IMR-90 (cell line): ENCODE measurements at places on chromosomes 13 and 19. TPM values are rescaled to one million over a fixed set of nuclear protein-coding genes. Genes with fewer than 3 reads are reported as not detected.

DNA sequence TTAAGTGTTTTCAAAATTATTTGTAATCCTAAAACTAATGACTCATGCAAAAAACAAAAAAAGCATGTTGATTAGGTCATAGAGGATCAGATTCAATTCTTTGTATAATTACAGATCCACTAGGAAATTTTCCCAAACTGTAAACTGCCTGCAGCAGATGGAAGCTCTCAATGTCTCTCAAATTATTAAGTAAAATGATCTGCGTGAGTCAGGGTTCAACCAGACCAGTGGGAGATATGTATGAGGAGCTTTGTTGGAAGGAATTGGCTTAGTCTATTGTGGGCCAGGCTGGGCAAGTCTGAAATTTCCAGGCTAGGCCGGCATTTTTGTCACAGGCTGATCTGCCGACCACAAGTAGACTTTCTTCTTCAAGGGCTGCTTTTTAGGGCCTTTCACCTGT is 14.4 kb upstream of the SACS start:
- peak; percentile 96 for DNase-seq

DNA sequence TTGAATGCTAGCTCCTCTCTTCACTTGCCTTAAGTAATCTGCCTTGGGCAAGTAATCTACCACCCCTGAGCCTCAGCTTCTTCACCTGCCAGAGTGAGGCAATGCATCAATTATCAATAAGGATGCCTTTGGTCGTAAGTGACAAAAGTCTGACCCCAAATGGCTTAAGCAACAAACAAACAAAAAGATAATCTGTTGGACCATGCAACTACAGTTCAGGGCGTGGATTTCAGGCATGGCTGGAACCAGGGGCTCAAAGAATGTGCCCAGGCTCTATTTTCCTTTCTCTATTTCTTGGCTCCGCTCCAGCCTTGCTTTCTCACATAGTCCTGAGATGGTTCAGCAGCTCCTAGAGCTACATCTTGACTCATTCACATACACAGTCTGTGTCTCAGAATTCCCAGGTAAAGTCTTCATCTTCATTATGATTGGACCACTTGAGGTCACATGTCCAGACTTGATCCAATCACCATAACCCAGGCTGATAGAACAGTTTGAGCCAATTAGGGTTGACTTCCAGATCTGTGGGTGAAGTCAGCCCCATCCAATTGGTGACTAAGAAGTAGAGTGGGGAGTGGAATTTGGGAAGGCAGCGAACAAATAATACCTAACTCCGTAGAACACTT is 29.6 kb downstream of the ACSBG2 start:
- no peak for DNase-seq

DNA sequence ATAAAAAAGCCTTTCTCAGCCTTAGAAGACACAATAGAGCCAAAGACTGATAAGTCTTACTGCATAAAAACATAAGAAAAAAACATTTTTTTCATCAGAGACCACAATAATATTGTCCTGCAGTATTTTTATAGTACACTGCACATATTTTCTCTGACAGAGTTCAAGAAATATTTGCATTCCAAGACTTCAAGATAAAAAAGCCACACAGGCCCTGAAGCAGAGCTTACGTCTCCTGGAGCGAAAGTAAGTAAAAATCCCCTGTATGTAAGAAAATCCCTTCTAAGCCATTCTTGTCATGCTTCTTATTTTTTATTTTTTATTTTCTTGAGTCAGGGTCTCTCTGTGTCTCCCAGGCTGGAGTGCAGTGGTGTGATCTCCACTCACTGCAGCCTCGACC is 755.9 kb downstream of the LIG4 start:
- peak; percentile 85 for DNase-seq

DNA sequence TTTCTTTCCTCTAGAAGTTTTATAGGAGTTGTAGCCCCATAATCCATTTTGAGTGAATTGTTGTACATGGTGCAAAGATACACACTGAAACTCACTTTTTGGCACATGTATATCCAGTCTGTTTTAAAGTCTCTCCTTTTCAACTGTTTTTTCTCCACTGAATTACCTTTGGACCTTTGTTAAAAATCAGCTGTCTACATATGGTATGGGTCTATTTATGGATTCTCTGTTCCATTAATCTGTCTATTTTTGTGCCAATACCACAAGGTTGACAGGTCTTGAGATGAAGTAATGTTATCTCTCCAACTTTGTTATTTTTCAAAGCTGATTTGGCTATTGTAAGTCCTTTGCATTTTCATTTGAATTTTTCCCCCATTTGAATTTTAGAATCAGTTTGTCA is 4.7 kb downstream of the HNRNPA1L2 start:
- DNase-seq: no peak

- no peak for DNase-seq
Measured at GRCh38 chr19:54877471-54877870, 3.4 kb downstream of the FCAR start.

GRCh38 chr13:74675972-74676371 is 541.8 kb upstream of the KLF12 start:
- DNase-seq: no peak

DNA sequence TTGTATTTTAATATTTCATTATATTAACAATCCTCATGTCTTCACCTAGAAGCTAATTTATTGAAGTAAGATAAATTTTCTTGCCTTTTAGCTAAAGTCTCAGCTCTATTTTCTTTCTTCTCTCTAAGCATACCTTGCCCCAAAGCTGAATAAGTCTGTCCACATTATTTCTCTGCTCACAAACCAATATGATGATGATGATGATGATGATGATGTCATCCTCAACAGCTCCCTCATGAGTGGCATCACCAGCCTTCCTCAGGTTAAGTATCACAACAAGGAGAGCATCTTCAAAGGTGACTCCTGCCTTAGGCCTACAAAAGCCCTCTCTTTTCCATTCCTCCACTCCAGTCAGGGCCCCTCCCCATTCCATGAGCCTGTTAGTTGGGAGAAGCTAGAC is 31.9 kb upstream of the ATP12A start:
- DNase-seq: no peak

Gene SPRED3
- total RNA-seq: 0.56 and 0.90 TPM in 2 replicates

Gene CEACAM16
- not detected in 2 replicates for total RNA-seq

Gene ARL11
- total RNA-seq: not detected in 2 replicates

Gene DOHH
- total RNA-seq: 3.2 and 4.2 TPM in 2 replicates

Gene LRRC8E
- total RNA-seq: 6.9 and 7.2 TPM in 2 replicates

Gene FOXA3
- not detected in 2 replicates for total RNA-seq

Gene RNF17
- 0.18 and 0.28 TPM in 2 replicates for total RNA-seq

Gene AXL
- 444 and 466 TPM in 2 replicates for total RNA-seq

Gene TEX29
- total RNA-seq: not detected in 2 replicates
